Hematopoietic multipotent progenitor cell treated with erythropoietin and hydrocortisone succinate and interleukin-3 and kit ligand, for 17 days (in vitro differentiated cells): ENCODE measurements at places on chromosomes 16 and 17.

DNA sequence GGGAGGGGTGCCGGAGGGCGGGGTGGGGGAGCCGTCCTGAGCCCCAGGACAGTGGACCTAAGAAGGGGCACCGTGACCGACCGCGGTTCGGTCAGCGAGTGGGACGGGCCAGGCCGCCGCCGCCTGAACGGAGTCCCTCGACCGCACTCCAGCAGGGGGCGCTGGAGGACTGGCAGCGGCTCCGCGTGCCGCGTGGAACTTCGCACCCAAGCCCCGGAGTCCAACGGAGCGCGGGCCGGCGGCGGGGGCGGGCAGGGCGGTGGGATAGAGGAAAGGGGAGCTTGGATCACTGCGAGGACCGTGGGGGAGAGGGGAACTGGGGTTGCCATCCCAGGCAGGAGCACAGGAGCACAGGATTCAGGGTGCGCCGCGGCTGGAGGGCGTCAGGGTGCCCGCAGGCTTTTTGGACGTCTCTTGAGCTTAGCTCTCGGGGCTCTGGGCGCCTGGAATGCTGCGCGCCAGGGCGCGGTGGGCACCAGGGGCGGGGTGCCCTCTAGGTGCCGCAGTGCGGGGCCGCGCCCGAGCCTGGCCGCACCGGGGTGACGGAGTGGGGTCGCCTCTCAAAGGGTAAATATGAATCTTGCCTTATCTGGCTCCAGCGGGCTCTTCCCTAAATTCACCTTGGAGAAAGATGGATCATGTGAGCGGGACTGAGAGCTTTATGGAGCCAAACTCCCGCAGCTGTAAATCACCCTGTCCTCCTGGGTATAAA lies 379 bp upstream of the OTOP2 start:
- DNase-seq, result peak; percentile 56

DNA sequence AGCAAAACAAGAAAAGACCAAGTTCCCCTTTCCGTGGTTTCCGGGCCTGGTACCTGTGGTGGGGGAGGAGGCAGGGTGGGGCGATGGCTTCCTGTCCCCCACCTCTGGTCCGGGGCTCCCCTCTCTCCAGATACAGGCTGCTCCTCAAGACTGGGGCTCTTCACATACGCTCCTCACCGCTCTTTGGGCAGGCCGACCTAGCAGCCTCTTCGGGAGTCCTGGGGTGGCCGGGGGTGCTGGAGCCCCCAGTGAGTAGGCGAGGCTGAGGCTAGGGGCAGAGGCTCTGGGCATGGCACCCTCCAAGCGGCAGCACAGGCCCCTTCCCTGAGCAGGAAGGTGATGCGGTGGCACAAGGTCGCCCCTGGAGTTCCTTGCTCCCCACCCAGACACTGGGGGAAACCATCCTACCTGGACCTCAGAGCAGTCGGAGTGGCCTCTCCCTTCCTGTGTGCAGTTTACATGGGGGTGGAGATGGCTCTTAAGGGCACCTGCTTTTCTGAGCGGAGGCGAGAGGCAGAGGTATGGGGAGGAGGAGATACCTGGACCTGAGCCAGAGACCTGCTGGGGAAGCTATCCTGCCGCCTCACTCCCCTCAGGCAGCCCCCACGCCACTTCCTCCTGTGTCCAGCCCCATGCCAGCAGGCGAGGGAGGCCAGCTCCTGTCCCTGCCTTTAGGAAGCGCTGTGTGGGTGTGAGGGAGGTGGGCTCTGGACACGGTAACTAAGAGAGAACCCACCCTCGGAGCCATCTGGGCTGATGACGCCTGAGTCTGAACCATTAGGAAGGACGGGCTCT lies 891 bp downstream of the CORO1A start:
- no peak for DNase-seq

GRCh38 chr17:19570544-19571062 lies 36.9 kb downstream of the SLC47A1 start:
- no peak for DNase-seq

DNA sequence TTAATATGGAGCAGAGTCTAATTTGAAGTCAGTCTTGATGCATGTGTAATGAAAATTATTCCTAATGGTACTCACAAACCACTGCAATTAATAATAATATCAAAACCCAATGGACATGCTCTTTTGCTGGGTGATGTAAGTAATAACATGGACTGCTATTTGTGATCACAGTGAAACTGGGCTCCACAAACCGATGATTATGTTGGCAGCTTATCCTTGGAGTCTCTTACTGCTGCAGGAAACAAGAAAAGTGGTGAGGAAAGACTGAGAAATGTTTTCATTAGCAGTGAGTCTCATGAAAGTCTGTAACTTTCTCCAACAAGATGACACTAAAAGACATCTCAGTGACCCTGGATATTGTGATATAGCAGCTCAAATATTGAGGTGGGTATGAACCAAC lies 45.2 kb downstream of the TMEM100 start:
- no peak for DNase-seq

- no peak for DNase-seq
These were observed 284.6 kb upstream of the CDH5 start for GRCh38 chr16:66081775-66082366.

DNA sequence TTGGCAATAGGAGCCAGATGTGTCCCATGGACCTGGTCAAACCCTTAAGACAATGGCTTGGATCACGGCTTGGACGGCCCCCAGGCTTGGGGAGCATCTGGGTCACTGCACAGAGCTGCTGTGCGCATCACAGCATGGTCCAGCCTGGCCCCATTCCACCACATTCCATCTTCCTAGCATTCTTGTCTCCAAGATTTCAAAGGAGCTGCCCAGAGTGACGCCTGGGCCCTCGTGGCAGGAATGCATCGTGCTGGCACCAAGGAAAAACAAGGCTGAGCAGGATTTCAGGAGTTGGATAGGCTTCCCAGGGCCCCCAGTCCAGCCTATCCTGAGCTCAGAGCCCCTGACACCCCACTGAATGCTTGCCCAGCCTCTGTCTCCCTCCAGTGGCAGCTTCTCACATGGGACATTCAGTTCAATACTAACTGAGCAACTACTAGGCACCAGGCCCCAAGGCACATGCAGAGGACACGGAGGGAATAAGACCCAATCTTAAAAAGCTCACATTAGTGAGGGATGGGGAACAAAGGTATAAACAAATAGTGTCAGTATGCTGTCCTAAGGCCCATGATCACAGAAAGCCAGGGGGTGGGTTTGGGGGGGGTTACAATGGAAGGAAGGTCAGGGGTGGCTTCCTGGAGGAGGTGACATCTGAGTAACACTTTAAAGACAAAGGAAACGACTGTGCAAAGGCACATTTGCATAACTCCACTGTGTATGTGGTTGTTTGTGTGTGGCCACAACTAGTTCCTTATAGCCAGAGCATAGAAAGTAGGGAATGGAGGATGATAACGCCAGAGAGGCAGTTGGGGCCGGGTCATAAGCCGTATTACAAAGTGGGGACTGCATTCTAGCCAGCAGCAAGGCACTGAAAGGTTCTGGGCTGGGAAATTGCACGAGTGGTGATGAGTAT lies 34.1 kb downstream of the TK2 start:
- DNase-seq, result peak; percentile 27

DNA sequence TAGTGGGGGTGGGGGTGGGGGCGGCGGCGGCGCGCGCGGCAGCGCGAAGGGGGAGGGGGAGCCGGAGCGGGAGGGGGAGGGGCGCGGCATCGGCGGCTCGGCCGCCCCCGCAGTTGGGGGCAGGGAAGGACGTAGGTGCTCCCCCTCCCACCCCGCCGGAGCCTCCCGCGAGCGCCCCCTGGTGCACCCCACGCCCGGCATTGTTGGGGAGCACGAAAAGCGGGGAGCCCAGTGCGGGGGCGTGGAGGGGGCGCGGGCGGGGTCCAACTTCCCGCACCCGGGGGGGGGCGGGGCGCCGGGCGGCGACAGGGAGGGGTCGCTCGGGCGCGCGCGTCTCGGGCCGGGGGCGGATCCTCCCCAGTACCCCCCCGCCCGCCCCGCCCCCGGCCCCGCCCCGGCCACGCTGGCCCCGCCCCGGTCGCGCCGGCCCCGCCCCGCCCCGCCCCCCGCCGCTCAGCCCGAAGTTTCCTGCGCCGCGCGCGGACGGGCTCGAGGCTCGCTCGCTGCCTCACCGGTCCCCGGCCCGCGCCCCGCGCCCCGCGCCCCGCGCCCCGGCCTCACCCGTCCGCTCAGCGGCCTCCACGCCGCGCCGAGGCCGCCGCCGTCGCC lies at the start of gene CACNA1H:
TSS of gene CACNA1H (plus strand) at position 456 of the 609 bp plus-strand sequence. CDS start 632 bp downstream, outside the sequence.
- DNase-seq, result peak; percentile 32

DNA sequence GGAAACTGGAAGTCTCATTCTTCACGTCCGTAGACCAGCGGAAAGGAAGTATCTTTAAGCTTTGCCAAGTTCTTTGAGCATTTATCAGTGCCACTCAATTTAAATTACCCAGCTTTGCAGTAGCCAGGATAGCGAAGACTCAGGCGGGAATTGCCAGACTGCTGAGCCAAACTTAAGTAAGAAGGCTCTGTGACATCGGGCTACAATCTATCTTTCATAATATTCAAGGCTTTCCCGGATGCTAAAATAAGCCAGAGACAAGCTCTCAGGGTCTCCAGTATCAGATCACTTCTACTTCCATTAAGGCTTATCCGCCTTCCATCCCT lies 436 bp upstream of the BRIP1 start:
- DNase-seq, result no peak

DNA sequence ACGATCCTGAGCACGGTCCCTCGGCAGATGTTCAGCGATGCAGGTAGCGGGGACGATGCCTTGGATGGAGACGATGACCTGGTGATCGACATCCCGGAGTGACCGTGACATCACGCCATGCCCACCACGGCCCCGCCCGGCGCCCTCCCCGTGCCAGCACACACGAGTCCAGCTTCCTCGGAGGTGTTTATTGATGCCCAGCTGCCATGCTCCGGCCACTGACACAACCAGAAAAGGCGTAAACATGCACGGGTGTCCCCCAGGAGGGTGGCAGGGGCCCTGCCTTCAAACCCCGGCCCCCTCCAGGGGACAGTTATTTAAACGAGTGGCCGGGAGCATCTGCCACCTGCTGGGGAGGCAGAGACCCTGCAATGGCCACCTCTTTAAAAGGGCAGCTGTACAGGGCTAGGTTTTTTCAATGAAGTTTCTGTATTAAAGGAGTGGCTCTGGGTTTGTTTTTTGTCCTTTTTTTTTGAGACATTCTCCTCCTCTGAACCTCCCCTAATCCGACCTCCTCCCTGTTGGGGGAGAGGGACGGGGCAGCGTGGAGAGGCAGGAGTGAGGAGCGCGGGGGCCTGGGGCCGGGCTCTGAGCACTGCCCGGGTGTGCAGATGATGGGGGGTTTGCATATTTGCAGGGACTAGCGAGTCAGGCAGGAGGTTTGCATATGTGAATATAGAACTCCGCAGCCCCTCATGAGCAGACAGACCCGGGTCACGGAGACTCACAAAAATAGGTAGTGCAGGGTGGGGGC lies 5.3 kb downstream of the DOC2A start:
- DNase-seq, result peak; percentile 23

GRCh38 chr16:24514096-24514495 lies 25.3 kb upstream of the RBBP6 start:
- DNase-seq, result no peak

- DNase-seq, result no peak
These were observed 180.2 kb downstream of the RPTOR start for GRCh38 chr17:80724775-80725266.

- peak; percentile 66 for DNase-seq
These were observed 43.3 kb downstream of the RANBP10 start for GRCh38 chr16:67763066-67763465.
